Lower leg skin (tissue), 4 donors: ENCODE measurements at places on chromosomes 3 and 15. TPM values are rescaled to one million over a fixed set of nuclear protein-coding genes. Genes with fewer than 3 reads are reported as not detected.

Gene HDC
- 0.10 TPM for total RNA-seq

Gene ABHD17C
- total RNA-seq: 18.0 TPM

Gene LMOD3
- total RNA-seq: not detected

Gene DNAH12
- total RNA-seq: not detected

Gene C3orf62
- 5.4 TPM for total RNA-seq

Gene PPIP5K1
- 19.9 TPM for total RNA-seq

DNA sequence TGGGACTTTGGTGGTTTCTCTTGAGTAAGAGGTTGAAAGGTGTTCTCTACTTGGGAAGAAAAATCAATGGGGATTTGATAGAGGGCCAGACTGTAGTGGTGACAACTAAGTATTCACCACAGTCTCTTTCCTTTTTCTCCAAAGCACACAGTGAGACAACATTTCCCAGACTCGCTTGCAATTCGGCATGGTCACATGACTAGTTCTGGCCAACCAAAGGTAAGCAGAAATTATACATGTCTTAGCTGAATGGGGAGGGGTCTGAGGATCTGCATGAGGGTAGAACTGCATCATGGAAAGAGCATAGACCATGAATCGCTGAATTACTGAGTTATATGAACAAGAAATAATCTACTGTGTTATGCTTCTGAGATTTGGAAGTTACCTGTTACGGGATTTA lies 144.5 kb upstream of the MYRIP start:
- no peak for DNase-seq

DNA sequence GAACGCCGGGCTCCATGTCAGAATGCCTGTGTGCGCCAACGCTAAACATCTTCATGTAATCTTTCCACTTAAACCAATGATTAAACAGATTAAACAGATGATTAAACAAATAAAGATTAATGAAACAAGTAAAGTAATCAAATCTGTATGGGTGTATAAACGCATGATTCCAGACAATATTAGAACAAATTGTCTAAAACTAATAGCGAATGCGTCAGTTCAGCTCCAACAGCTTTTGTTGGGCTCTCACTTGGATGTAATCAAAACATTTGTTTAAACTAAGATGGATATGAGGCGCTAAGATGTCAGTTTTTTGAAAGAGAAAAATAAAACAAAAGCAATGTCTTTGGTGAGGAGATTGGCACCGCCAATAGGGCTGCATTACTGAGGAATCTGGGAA lies 299.1 kb upstream of the TLE3 start:
- DNase-seq: no peak

DNA sequence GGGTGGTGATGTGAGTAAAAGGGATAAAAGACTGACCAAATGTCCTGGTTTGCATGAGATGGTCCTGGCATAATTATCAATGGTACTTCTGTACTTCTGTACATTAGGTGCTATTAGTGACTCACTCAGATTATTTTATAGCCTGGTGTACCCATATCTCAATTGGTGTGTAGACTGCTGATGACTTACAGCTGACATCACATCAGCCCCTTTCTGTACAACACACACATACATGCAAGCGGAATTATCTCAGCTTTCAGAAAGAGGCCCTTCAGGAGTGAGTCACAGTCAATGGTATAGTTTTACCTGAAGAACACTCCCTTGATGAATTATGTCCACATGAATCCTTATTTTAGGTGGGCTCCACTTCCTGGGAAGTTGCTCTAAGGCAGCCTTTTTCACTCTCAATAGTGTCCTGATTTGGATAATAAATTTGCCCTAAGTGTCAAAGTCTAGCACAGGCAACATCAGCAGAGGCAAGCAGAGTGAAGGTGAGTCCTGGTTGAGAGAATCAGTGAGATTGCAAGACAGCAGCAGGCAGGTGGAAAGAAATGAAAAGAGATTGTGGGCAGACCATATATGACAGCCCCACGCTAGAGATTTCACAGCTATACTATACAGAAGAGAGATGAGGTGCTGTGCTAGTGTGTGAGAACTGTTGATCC lies 137.0 kb downstream of the ZPLD1 start:
- DNase-seq: no peak

DNA sequence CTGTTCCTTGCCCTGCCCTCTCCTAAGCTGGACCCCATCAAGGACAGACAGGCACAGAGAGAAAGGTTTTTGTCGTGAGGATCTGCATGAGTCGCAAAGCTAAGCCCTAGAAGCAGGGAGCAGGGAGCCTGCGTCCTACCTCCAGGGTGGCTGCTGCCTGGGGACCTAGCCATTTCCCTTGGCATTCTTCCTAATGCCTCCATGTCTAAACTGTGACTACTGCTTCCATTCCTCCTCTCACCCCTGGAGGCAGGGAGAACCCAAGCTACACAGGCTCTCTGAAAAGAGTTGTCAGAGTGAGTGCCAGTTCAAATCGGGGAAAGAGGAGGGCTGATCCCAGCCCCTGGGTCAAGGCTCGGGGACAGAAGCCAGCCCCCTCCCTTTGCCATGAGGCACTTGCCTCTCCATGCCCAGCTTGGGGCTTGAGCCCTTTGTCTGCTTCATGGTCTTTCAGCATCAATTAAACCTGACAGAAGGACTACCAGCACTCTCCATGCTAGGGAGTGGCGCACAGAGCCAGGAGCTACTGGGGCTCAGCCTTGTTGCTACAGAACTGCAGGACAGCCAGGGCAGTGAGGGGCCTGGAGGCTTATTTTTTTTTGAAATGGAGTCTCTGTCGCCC lies 2.4 kb downstream of the GCHFR start:
- no peak for DNase-seq

- peak; percentile 28 for DNase-seq
These were observed 145.5 kb upstream of the UMPS start for GRCh38 chr3:124584552-124585391.

DNA sequence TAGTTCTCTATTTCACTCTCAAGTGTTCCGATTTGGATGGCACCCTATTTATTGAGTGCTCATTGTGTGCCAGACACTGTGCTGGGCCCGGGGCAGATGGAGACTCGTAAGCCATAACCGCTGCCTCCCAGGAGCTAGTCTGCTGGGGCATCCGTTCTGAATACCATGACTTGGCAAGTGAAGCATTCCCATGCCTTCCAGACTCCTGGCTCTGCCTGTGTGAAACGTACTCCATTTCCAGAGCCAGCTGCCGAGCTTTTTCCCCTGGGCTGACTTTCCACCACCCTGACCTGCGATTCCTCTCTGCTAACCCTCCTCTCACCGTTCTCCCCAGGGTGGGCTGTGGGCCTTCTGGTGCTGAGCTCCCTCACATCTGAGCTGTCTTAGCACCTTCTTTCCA lies 303.1 kb upstream of the CTDSPL start:
- DNase-seq: no peak

DNA sequence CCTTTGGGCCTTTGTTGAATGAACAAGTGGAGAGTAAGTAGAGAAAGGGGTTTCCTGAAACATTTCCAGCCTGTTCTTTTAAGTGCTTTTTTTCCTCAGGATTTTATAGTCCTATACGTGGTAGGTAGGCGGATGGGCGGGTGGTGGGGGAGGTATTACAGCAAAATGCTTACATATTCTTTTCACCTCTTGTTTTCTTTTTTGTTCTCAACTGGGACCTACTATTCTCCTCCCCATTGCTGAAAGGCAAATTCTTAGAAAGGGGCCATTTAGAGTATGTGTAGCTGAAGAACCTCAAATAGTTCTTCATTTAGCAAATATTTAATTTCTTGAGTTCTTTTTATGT lies 135.8 kb downstream of the FNDC3B start:
- no peak for DNase-seq

DNA sequence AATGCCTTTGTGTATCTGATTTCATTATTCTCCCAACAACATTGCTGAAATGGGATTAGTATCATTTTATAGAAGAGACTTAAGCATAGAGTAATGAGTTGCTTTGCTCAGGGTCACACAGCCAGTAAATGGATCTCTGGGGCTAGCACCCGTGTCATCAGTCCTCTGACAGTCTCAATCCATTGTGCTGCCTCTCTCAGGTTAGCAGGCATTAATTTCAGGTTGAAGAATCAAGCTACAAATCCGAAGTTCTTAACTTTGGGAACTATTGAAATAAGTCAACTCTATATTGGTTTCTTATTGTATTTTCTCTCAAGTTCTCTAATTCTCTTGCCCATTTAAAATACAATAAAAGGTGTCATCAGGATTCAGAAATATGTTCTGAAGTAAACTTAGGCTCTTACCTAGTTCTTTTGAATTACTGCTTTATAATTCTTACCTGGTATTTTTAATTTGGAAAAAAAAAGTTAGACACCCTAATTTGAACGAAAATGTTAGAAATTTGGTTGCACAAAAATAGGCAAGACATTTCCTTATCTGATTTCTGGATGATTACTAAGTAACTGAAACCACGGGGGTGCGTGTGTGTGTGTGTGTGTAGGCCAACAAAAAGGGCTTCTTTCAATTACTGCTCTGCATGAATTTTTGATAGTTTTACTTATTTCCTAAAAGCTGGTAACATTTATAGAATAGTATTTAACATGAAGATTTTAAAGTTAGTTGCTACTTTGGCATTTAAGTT lies 189.8 kb downstream of the MBNL1 start:
- DNase-seq: no peak

- no peak for DNase-seq
These were observed 15.1 kb upstream of the ZBTB47 start for GRCh38 chr3:42638339-42638842.

DNA sequence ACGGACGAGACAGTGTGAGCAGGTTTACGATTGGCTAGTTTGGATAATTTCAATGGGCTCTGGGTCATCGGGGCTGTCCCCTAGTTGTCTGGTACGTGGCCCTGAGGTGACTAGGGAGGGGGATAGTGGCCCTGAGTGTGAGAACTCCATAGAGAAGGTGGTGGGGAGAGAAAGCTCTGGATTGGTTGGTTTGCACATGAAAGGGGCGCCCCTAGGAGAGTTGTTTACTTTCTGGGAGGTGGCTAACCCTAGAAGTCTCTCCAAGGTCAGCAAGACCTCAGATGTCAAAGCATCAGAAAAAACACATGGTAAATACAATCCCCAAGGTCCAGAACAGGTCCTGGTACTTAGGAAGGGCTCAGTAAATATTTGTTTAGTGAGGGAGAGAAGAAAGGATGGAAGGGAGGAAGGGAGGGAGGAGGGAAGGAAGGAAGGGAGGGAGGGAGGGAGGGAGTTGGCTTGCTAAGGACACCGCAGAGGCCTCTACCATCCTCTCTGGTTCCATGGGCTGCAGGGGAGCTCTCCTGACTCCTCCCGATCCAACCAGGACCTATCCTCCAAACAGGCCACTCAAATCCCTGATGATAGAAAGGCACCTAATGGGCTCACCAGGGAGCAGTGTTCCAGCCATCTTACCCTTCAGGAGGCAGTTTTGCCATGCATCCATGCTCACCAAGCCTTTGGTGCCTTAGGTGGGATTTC lies 3.0 kb upstream of the TRH start:
- DNase-seq: no peak

GRCh38 chr15:28026764-28027713 lies 72.1 kb downstream of the OCA2 start:
- DNase-seq: no peak

DNA sequence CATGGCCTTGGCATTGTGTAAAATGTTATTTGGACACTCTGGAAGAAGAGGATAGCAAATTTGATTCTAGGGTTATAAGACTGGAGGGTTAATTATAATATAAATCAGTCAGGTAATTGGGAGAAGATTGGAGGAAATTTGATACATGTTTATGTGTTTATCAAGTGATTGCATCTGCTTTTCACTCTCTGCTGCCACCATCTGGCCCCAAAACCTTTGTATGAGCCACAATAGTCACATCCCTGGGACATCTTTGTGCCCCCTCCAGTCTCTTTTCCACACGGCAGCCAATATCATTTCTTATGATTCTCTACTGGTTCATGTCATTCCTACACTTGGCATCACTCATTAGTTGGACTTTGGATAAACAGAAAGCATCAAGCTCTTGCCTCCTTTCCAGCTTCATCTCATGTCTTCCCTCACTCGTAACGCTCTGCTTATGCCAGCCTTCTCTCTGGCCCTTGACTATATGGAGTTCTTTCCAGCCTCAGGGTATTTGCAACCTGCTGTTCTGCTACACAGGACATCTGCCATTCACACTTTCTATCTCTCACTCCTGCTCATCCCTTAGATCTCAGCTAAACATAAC lies 602.3 kb upstream of the SUCLG2 start:
- DNase-seq: no peak

DNA sequence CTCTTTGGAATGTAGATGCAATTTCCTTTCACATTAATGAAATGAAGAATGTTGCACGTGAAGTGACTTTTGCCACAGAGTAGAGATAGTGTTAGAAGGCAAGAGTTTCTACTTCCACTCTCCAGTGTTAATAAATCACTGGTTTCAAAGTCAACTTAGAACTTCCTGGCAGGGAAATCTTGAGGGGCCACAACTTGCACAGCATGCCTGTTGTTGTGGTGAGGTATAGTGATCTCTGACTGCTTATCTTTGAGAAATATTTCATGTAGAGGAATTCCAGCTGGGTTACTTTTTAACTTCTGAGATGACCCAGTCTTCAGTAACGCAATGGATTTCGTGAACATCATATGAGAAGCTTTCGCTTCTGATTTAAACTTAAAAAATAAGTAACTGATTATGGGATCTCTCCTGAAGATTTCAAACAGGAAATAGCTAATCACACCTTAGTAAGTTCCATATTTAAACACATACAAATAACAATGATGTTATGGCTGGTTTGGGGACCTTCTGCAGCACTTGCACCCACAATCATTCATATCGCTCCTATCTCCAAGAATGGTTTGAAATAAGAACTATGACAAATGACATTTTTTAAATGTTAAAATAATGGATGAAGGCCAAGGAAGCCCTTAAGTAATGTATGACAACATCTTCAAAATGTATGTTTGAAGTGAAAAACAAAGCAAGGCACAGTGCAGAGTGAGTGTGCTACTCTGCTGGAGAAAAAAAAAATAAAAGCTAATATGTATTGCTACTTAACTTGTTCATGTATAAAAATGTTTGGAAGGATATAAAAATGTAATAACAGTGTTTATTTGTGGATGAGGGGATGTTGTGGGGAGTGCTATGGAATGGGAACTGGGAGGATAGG lies 726.5 kb upstream of the NECTIN3 start:
- no peak for DNase-seq

- DNase-seq: no peak
These were observed 16.6 kb downstream of the CCDC33 start for GRCh38 chr15:74252721-74253120.
